ENCODE measurements at places on chromosomes 7 and 10.
A peak's percentile ranks its signal among the peaks of the same experiment; 100 is the strongest.

DNA sequence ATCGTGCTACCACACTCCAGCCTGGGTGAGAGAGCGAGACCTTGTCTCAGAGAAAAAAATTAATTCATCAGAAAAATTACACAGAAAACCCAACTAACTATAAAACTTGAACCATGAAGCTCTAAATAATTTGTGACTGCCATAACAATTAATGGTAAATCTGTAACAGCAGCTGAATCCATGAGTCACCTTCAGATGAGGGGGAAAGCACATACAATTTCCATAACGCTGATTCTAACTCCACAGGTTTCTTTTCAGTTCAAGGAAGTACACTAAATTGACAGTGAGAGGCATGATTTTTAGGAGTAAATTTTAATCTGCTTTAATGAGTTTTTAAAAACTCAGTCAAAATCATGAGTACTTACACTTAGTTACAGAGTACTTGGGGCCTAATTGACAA lies 120.1 kb upstream of the NOBOX start:
- no peak for DNase-seq

DNA sequence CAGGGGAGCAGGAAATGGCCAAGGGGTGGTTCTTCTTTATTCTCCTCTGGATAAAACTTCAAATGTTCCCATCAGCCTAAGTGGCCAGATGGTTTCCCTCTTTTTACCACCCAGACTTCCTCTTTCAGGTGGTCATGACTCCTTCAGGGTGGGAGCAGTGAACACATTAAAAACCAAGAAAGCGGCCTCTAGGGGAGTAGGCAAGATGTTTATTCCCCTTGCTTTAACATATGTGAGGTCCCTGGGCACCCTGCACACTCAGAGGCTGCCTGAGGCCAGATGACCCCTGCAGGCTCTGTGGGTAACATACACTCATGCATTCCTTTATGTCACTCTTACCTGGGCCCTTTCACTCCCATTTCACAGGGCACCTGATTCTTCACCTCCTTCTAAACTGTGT lies 357.4 kb downstream of the ABCA13 start:
- DNase-seq = no peak

GRCh38 chr7:23021596-23021995 lies 7.7 kb upstream of the HYCC1 start:
- no peak for DNase-seq

DNA sequence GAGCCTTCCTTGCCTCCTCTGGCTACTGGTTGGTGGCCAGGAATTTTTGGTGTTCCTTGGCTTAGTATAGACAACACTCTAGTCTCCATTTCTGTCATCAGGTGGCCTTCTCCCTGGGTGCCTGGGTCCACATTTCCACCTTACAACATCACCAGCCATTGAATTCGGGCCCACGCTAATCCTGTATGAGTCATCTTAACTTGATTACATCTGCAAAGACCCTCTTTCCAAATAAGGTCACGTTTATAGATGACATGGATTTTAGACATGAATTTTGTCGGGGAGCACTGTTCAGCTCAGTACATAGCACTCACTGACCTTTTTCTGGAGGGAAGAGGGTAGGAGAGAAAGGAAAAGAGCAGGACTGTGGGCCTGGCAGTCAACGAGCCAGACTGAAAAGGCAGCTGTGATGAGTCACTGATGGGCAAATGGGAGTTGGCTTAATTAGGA lies 39.4 kb downstream of the MMRN2 start:
- no peak for DNase-seq

DNA sequence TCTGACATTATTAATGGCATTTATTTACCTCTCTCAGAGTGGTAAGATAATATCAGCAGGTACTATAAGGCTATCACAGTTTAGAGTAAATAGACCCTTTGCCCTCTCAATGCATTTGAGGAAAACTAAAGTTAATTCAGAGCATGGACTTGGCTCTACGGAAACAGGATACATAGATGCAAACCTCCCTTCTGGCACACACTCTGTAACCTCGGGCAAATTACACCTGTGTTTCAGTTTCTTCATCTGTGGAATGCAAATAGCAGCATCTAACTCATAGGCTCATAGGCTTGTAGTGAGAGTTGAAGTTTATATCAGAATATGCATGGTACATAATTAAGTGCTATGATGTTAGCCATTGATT lies 5.6 kb downstream of the RAPGEF5 start:
- DNase-seq = no peak

DNA sequence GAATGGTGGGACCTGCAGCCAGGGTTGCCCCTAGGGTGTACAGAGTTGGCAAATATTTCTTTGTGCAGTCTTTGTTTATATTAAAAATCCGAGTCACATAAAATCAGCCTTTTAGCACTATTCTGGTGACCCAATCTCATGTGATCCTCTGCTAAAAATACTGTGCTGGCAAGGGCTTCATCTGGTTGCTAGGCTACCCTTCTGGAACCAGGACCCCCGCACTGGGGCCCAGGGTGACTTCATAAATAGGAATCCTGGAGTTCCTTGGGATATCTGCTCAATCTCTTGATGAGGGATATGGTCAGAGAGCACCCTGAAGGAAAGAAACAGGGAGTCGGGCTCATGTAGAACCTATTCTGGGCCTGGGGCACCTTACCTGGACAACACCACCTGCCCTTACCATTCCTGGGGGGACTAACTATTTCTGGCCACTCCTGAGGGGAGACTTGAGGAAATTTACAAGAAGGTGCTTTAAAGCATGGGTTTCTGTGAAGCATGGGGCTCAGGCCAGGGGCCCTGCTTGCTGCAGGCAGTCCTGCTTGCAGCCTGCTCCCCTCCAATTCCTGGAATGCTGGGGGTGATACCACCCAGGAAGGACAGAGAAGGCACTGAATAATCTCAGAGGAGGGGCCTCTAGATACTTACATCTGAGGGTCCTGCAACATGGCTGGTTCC lies 44.7 kb downstream of the SH2D4B start:
- DNase-seq = no peak

DNA sequence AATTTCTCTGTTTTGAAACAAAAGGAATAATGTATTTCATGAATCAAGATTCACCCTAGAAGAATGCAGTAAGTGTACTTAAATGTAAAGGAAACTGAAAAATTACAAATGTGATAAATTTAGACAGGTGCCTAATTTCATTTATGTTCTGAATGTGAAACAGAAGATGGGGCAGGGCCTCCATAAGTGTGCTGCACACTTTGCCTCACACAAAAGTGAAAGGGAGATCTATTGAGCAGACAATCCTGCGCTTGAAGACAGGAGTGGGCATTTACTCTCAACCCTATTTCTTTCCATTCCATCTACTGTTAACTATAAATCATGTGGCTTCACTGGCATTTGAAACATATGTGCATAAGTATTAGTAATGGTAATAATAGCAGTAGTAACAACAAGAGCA lies 36.2 kb downstream of the GNG11 start:
- no peak for DNase-seq

GRCh38 chr10:96271016-96271815 lies at the start of gene BLNK:
TSS of gene BLNK (minus strand) at chr10:96271569. CDS start at chr10:96271398, 171 bp downstream.
- peak; percentile 77 for DNase-seq

- peak; percentile 5 for DNase-seq
Measured at GRCh38 chr7:22043367-22043766, 97.7 kb upstream of the CDCA7L start.

- DNase-seq = peak; percentile 43
Measured at GRCh38 chr10:117363028-117363427, 12.2 kb downstream of the PDZD8 start.

DNA sequence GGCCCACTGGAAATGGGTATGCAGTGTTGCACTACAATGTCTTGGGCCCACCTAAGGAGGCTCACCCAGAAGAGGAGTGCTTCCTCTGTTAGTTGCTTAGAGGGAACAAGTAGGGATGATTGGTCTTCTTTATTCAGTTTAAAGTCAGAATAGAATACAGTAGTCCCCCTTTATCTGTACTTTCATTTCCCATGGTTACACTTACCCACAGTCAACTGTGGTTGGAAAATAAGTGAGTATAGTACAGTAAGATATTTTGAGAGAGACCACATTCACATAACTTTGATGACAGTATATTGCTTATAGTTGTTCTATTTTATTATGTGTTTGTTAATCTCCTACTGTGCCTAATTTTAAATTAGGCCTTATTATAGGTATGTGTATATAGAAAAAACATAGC lies 151.4 kb downstream of the COL28A1 start:
- no peak for DNase-seq

- DNase-seq = no peak
Measured at GRCh38 chr10:111117528-111118277, 40.9 kb downstream of the ADRA2A start.

DNA sequence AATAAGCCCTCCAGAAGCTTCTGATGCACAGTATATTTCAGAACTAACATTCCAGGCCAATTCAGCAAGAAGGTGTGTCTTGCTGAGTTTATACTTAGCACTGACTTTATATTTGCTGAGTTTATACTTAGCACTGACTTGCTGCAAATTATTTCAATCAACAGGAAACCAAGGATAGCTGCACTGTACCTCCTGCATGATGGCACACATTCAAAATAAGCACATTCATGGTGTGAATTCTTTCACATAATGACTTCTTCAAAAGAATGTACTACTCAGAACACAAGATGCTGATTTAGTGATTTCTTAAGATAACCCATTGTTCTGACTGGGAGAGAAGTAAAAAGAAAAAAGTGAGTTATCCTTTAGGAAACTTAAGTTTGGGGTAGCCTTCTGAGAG lies 52.0 kb downstream of the JAZF1 start:
- no peak for DNase-seq

DNA sequence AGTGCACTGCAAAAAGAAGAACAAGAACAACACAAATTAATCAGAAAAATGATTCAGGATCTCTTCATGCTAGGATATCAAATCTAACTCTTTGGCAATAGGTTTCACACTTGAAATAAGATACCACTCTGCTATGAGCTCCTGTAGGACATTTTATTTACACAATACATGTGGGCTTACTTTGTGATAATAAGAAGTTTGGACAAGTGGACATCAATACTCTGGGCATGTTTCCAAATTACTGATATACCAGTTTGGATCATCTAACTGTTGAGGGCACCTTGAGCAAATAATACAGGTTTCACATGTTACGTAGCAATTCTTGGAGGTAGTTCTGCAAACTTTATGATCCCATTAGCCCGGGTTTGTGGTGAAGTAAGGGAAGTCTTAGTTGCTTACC lies 59.8 kb downstream of the CPVL start:
- no peak for DNase-seq

- DNase-seq = no peak
Measured at GRCh38 chr10:2494399-2494798, 572.9 kb upstream of the PFKP start.

GRCh38 chr7:73966062-73966940 lies 61.7 kb upstream of the ELN start:
- no peak for DNase-seq

GRCh38 chr10:59968705-59969104 lies 62.3 kb upstream of the CCDC6 start:
- DNase-seq = no peak

- no peak for DNase-seq
Measured at GRCh38 chr10:67771200-67771599, 66.8 kb downstream of the DNAJC12 start.

DNA sequence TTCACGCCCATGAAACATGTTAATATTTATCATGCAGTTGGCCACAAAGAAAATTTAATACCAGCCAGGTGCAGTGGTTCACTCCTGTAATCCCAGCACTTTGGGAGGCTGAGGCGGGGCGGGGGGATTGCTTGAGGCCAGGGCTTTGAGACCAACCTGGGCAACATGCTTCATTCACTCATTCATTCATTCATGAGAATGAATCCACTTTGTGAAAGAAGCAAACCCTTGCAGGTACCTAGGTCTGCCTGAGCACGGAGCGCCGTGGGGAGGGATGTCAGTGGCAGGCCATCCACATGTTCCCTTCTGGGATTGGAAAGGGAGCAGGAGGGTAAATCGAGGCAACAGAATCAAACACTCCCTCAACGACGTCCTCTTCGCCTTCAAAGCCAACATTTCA lies 4.7 kb downstream of the ANXA11 start:
- DNase-seq = no peak

GRCh38 chr7:143499743-143500348 lies 22.2 kb downstream of the TAS2R41 start:
- DNase-seq = no peak

GRCh38 chr10:44969854-44970253 lies 8.8 kb downstream of the DEPP1 start:
- no peak for DNase-seq

- DNase-seq = no peak
Measured at GRCh38 chr7:83777406-83778072, 128.6 kb upstream of the SEMA3E start.

- no peak for DNase-seq
Measured at GRCh38 chr7:133611955-133612354, 359.1 kb downstream of the EXOC4 start.

DNA sequence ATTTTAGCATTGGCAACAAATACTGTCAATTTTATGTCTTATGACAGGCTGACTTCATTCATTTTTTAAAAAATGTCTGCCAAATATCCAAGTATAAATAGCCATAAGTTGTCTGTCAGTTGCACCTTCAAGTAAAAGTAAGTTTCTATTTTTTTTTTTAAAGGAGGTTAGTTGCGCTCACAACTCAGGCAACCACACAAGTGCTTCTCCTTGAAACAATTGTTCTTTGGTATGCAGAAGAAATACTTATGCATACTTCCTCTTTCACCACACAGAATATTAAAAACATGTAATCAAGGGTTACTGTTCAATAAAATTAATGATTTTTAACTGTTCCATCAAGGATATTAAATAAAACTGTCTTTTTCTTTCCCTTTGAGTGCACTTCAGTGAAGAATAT lies 97.9 kb downstream of the RTKN2 start:
- DNase-seq = no peak

DNA sequence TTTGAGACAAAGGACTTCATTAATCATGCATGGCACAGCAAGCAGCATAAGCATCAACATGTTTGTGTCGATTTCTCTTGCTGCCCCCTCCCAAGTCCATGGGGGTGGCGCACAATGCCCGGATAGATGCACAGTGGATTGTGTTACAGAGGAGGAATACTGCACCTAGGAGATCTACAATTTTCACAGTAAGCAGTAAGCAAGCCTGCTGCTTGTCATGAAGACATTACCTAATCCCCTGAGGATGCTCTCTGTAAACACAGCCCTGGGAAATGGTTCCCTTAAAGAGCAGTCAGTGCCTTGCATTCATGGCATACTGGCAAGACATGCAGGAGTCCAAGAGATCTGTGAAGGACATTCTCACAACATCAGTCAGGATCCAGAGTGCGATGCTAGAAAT lies 137.7 kb downstream of the ETV1 start:
- no peak for DNase-seq

DNA sequence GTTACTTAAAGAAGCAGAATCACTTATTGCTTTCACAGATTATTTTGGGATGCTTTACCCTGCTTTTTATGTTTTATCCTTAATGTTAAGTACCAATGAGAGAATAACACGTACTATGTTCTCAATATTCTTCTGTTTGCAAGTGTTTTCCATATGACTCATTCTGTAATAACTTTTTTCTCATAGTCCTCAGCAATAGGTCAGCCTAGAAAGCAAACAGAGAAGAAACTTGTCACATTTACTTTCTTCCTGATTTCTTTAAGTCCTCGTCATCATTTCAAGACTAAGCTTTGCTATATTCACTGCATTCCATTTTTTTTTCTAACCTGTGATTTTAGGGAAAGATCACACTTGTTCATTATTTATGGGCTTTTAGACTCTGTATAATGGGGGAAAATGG lies 6.8 kb upstream of the AGR2 start:
- no peak for DNase-seq

GRCh38 chr10:33151344-33151864 lies 183.1 kb downstream of the NRP1 start:
- DNase-seq = no peak

GRCh38 chr10:85767891-85768290 lies 598.7 kb downstream of the GRID1 start:
- DNase-seq = no peak
